ENCODE measurements at places on chromosomes 7 and 10.

DNA sequence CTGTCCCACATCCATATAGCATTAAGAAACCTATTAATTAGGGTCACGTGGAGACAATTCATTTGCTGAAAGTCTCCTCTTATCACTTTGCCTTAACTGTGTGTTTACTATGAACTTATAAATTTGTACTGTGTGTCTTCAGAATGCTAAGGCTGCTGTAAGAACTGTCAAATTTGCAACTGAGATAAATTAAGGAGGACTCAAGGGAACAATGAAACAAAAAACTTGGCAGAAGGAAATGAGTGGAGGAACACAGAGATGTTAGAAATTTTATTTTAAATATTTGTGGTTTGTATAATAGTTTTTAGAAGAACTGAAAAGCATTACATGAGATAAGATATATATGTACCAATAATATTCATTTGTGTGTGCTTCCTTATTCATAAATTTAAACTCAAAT, 1005.3 kb upstream of the SORCS1 start:
- DNase-seq = no peak

GRCh38 chr10:132259702-132260482, 47.9 kb downstream of the STK32C start:
- no peak for DNase-seq

GRCh38 chr7:20217193-20217948, at the start of gene MACC1:
Gene MACC1 (minus strand): TSS chr7:20217384. CDS start chr7:20161862, 55,522 bp downstream.
- peak; percentile 67 for DNase-seq

GRCh38 chr7:18666107-18666728, 170.7 kb downstream of the HDAC9 start:
- DNase-seq = peak; percentile 73

DNA sequence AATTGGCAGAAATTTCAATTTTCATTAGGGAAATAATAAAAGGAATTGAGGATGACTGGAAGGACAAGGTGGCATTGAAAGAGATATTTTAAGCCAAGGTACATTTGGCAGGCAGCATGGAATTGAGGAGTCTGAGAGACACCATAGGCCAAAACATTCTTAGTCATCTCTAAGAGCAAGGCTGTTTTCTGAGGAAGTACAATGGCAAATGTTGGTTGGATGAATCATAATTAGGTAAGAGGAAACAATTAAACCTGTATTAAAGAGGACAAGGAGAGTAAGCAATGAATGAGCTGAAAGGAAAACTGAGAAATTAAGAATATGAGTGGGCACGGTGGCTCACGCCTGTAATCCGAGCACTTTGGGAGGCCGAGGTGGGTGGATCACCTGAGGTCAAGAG, 86.3 kb downstream of the MRPL32 start:
- DNase-seq = no peak

- no peak for DNase-seq
Measured at GRCh38 chr10:131315344-131315743, 3.8 kb upstream of the TCERG1L start.

DNA sequence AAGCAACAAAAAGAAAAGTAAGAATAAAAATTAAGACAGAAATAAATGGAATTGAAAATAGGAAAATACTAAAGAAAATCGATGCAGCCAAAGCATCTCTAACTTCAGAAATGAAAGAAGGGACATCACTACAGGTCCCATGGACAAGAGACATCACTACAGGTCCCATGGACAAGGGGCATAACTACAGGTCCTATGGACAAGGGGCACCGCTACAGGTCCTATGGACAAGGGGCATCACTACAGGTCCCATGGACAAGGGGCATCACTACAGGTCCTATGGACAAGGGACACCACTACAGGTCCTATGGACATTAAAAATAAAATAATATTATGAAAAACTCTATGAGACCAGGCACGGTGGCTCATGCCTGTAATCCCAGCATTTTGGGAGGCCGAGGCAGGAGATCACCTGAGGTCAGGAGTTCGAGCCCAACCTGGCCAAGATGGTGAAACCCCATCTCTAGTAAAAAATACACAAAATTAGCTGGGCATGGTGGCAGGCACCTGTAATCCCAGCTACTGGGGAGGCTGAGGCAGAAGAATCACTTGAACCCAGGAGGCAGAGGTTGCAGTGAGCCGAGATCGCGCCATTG, 101.0 kb upstream of the DNAAF5 start:
- DNase-seq = no peak

DNA sequence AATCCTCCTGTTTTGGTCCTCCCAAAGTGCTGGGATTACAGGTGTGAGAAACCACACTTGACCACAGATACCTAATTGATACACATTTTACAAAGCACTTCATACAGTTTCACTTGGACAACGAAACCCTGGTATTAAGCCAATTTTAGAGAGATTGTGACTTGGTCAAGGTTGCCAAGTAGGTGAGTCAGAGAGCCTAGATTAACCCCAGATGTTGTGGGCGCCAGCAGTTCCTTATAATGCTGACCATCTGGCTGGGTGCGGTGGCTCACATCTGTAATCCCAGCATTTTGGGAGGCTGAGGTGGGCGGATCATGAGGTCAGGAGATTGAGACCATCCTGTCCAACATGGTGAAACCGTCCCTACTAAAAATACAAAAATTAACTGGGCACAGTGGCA, 4.9 kb upstream of the PHKG1 start:
- DNase-seq = no peak

All from NCI-H2081 (cell line).